ENCODE measurements at places on chromosomes 3 and 15.

- no peak for DNase-seq
These were observed 41.4 kb upstream of the ATG7 start for GRCh38 chr3:11230832-11231231.

DNA sequence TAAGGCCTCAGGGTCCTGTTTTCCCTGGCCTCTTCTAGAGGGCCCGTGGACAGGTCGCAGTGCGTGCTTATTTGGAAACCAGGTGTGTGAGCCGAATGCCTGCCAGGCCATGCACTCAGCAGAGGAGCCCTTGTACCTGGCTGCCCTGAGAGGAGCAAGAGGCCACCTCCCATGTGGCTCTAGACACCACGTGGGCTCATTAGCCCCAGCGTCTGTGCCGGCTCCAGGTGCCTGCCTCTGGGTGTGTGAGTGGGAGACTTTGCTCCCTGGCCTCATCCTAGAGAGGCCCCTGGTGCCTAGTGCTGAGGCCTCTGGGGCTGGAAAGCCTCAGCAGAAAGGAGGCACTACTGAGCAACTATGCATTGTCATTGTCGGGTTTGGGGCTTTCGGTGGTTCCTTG is 50.4 kb downstream of the KLF13 start:
- no peak for DNase-seq

DNA sequence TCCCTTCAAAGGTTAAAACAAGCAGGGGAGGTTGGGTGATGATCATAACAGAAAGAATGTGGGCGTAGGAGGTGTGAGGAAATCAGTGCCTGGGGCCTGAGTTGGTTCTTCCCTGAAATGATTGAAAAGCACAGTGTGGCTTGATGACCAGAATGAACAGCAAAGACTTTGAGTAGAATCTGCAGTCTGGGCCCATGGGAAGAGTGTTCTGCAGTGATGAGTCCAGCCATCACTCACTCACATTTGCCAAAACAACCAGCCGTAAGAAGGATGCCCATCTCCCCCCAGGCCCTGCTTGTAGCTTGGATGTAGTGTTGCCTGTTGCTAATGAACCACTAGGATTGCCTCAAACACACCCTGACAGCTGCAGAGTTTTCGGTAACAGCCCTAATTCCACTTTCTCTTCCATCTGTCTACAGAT is 67.9 kb downstream of the VGLL3 start:
- DNase-seq, result no peak

- DNase-seq, result no peak
These were observed 11.4 kb upstream of the CCDC174 start for GRCh38 chr3:14640157-14640562.

DNA sequence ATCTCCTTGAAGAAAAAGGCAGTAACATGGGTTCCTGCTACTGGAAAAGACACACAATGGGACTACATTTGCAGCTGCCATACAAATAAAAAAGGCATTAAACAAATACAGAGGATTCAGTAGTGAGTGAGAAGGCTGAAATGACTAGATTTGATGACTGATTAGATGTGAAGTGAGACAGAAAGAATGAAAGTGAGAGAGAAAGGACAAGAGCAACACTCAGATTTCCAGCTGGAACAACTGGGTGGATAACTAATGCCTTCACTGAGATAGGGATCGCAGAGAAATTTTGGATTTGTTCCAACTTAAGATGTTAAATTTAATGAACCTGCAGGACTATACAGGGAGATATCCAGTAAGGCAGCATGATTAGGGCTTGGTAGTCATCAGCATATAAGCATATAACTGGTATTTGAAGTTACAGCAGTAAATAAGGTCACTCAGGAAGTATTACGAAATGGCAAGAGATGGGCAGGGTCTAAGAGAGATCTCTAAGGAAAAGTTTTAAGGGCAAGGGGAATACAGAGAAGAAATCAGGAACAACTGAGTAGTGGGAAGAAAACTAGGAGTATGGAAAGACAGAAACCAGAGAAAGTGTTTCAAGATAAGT is 8.2 kb downstream of the OSBPL11 start:
- no peak for DNase-seq

DNA sequence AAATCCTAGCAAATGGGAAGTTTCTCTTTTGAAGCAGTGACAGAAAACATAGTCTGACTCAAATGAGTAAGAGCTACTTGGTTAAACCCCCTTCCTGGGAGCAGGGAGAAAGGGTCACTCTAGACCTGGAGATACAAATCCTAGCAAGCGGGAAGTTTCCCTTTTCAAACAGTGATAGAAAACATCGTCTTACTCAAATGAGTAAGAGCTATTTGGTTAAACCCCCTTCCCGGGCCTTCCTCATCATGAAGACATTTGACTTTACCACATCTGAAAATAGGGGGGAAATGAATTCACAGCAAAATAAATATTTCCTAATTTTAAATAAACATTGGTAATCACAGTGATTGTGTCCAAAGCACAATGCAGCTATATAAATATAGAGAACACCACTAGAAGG is 79.2 kb downstream of the FOXB1 start:
- DNase-seq, result no peak

DNA sequence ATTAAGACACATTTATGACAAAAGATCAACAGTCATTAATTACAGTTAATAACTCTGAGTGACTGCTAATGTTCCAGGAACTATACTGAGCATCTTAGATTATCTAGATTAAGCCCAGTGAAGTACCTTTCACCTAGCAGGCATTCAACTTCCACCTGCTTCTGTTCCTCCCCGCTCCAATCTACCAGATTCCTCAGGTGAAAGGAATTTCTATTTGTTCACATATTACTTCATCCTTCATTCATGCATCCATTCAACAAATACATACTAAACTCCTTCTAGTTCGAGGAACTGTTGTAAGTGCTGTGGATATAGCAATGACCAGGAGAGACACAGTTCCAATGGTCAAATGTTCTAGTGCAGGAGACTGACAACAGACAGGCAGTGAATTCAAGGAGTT is 139.3 kb downstream of the FILIP1L start:
- DNase-seq, result no peak

DNA sequence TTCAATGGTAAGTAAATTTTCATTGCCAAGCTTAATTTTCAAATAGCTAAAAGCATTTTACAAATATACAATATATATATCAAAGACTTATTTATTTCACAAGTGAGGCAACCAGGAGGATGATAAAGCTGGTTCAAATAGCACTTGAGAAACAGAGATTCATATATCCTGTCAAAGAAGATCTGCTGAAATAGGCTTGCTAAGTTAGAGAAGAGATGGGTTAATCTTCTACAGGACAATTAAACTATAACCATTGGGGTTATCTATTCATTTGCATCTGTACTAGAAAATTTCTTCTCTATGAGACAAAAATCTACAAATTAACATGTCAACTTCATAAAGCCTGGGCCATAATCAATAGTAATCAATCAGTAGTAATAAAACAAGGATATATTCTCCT is 637.7 kb upstream of the UBE2E2 start:
- DNase-seq, result no peak

GRCh38 chr3:38723569-38724391 is 74.3 kb upstream of the SCN5A start:
- DNase-seq, result no peak

GRCh38 chr3:164683489-164683888 is 394.8 kb downstream of the SI start:
- DNase-seq, result no peak

- DNase-seq, result no peak
These were observed 17.4 kb downstream of the PLXNB1 start for GRCh38 chr3:48412375-48413001.

DNA sequence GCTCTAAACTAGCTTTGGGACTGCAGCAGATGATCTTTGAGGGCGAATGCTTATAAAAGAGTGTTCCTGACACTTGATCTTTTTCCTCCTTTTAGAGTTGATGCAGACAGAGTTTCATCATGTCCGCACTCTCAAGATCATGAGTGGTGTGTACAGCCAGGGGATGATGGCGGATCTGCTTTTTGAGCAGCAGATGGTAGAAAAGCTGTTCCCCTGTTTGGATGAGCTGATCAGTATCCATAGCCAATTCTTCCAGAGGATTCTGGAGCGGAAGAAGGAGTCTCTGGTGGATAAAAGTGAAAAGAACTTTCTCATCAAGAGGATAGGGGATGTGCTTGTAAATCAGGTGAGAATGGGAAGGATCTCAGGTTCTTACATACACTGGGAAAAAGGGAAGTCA is 75.7 kb downstream of the KLHL25 start:
- no peak for DNase-seq

DNA sequence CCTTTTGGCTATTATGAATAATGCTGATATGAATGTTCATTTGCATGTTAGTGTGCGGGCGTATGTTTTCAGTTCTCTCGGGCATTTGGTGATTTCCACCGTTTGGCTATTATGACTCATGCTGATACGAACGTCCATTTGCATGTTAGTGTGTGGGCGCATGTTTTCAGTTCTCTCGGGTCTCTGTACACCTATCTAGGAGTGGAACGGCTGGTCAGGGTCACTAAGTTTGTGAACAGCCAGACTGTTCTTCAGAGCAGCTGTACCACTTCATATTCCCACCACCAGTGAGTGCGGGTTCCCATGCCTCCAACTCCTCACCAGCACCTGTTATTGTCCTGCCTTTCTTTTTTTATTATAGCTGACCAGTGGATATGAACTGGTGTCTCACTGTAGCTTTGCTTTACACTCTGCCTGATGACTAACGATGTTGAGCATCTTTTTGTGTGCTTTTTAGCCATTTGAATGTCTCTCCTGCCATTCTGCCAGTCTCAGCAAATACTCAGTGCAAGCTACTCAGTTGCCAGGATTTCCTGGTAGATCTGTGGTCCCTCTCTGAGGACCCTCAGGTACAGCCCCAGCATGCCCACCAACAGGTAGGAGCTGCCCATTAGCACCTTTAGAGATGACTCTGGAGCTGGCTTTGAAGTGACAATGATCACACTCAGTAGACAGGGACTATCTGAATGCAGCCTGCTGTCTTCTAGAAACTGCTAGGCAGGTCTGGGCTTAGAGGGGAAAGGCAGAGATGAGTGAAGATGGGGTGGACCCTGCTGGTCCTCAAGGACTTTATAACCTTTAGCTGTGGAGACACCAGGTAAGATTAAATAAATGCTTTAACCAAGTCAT is 141.1 kb downstream of the XXYLT1 start:
- DNase-seq, result peak; percentile 44

GRCh38 chr3:138594935-138595610 is 1.0 kb upstream of the CEP70 start:
- DNase-seq, result no peak

DNA sequence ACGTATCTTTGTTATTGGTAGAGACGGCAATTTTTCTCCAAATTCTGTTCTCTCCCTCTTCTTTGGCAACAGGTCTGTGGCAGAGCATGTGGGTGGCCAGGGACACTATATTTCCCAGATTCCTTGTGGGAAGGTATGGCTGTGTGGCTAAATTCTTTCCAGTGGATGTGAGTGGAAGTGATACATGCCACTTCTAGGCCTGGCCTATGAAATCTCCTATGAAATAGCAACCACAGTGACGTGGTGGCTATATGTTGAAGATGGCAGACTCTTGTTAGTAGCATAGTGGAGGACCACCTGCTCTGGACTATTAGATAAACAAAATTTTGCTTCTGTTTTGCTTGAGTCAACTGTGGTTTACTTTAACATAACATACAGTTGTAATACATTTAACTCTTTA is 243.3 kb downstream of the IL20RB start:
- DNase-seq, result no peak

DNA sequence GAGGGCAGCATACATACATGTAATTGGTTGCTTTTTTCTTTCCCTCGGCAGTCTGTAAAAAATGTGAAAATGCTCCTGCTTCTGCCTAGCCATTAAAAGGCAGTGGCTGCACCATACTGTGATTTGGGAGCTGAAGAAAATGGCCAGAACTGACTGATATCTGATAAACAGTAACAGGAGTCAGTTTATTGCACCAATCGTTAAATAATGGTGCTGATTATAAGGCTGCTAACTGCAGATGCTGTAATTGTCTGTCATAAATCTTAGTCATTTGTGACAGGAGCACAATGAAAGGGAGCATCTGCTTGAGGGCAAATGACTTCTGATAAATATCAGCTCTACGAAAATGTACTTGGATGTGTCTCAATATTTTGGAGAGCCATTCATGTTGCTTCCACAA is 263.1 kb upstream of the DNAJC19 start:
- DNase-seq, result no peak

GRCh38 chr3:160010578-160010977 is 21.9 kb downstream of the IL12A start:
- no peak for DNase-seq

DNA sequence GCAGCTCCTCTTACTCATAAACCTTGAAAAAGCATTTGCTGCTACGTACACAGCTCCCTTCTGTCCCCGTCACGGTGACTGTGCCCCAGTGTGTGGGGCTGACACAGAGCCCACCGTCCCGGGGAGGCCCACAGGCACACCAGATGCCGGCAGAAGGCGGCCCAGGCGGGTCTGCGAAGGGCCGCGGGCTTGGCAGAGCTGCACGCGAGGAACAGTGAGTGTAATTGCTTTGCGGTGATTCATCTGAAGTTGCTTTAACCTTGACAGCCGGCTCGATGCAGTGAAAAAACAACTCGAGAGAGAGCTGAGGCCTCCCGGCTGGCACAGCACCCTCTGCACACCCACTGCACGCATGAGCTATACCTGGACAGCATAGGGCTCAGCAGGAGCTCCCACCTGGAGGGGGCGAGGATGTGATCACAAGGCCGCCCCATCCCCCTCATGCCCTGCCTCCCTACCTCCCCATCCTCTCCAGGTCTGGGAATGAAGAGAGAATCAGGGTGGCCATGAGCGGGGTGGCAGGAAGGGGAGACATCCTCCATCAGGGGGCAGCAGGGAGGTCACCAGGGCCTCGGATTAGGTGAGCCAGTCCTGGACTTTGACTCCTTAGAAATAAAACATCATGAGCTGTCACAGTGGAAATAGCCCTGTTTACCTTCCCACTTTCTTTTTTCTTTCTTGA is 172.7 kb downstream of the MEGF11 start:
- no peak for DNase-seq

- DNase-seq, result no peak
These were observed 47.7 kb upstream of the HES1 start for GRCh38 chr3:194087995-194088855.

DNA sequence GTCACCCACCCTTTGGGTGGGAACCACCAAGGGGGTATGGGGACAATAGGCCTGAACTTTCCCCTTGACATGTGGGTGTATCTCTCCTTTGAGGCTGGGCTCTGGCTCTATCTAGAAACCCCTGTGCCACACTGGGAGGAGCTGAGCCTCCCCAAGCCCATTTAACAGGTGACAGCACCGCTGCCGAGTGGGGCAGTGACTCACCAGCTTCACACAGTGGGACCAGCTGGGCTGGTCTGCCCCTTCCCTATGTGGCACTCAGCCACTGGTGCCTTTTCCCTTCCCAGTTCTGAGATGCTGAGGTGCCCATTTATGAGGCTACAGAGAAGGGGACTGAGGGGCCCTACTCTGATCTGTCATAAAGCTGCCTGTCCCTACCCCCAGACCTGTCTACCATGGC is 5.1 kb downstream of the PSTPIP1 start:
- no peak for DNase-seq

GRCh38 chr3:119967353-119968006 is 126.8 kb downstream of the GSK3B start:
- DNase-seq, result no peak

- no peak for DNase-seq
These were observed 172.0 kb upstream of the TRIM42 start for GRCh38 chr3:140505876-140506275.
